Caco-2 (cell line): ENCODE measurements at places on chromosomes 11 and 22. TPM values are rescaled to one million over a fixed set of nuclear protein-coding genes. Genes with fewer than 3 reads are reported as not detected.

- no peaks in the 10 kb centered on the region for H3K4me1 ChIP-seq
- H3K4me3 ChIP-seq: no peak overlapping the region
- no peak for DNase-seq
- H3K27me3 ChIP-seq: no peaks in the 10 kb centered on the region
Observed at GRCh38 chr11:115067900-115068530, 389.7 kb downstream of the NXPE2 start.

The IGSF9B gene
- total RNA-seq: 4.2 and 4.3 TPM in 2 replicates

GRCh38 chr11:74091549-74091948 is 79.3 kb downstream of the C2CD3 start:
- no peaks in the 10 kb centered on the region for H3K36me3 ChIP-seq
- H3K27ac ChIP-seq: no peak overlapping the region
- H3K4me3 ChIP-seq: no peak overlapping the region

The OLFML1 gene
- 1.8 and 3.9 TPM in 2 replicates for total RNA-seq

GRCh38 chr11:115501893-115502589 is 2.2 kb downstream of the CADM1 start:
- peaks cover 49% of the 10 kb centered on the region for H3K4me1 ChIP-seq
- H3K27me3 ChIP-seq: no peaks in the 10 kb centered on the region
- no peak overlapping the region for H3K27ac ChIP-seq
- no peaks in the 10 kb centered on the region for H3K36me3 ChIP-seq
- no peak for DNase-seq

GRCh38 chr22:43580271-43580750 is 168.5 kb downstream of the MPPED1 start:
- no peaks in the 10 kb centered on the region for H3K27me3 ChIP-seq
- H3K4me3 ChIP-seq: no peak overlapping the region
- no peak for DNase-seq

The SMTNL1 gene
- 0.18 TPM in 1 of 2 replicates, not detected in the other for total RNA-seq

DNA sequence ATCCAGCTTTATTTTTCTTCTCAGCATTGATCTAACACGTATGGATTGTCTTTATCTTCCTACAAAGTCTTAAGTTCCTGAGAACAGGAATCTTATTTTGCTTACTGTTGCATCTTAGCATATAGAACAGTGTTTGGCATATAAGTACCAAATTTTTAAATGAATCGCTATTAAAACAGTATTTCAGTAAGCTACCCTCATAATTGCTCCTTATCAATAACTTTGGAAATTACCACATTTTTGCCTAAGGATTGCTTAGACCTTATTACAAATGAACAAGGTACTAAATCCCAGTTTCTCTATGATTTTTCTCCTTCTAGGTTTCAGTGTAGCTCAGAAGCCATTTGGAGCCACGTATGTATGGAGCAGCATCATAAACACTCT is 9.7 kb downstream of the DEPDC7 start:
- no peak for DNase-seq
- H3K27ac ChIP-seq: peak overlapping the region; percentile 8
- H3K4me1 ChIP-seq: peaks cover 22% of the 10 kb centered on the region
- no peaks in the 10 kb centered on the region for H3K27me3 ChIP-seq
- no peaks in the 10 kb centered on the region for H3K36me3 ChIP-seq

The SVIP gene
- 19.6 and 21.0 TPM in 2 replicates for total RNA-seq

The OR5A1 gene
- not detected in 2 replicates for total RNA-seq

- no peak overlapping the region for H3K4me3 ChIP-seq
- no peak overlapping the region for H3K27ac ChIP-seq
- H3K36me3 ChIP-seq: no peaks in the 10 kb centered on the region
- DNase-seq: no peak
- no peaks in the 10 kb centered on the region for H3K27me3 ChIP-seq
Observed at GRCh38 chr11:98564233-98564632, 456.5 kb upstream of the CNTN5 start.

- no peak for DNase-seq
- H3K36me3 ChIP-seq: 0 out of 2 replicates have a peak, but pooled peaks cover 5% of the 10 kb centered on the region
- H3K4me3 ChIP-seq: no peak overlapping the region
- H3K4me1 ChIP-seq: peaks cover 4% of the 10 kb centered on the region; the same call in 1 of the 2 replicates
Observed at GRCh38 chr11:47244448-47245350, 3.9 kb downstream of the ACP2 start.

The SIK2 gene
- total RNA-seq: 37.3 and 40.2 TPM in 2 replicates
